ENCODE measurements at places on chromosomes 1 and 21. TPM values are rescaled to one million over a fixed set of nuclear protein-coding genes. Genes with fewer than 3 reads are reported as not detected.

Gene TARBP1
- total RNA-seq, result 14.8 TPM

Gene TRAF3IP3
- 0.05 TPM for total RNA-seq

Gene L1TD1
- not detected for total RNA-seq

Gene KMO
- total RNA-seq, result 0.10 TPM

Gene LMOD1
- 3.2 TPM for total RNA-seq

Gene FAM43B
- 0.08 TPM for total RNA-seq

Gene ATP6V1G3
- not detected for total RNA-seq

Gene PRDM16
- total RNA-seq, result not detected

Gene CHIT1
- total RNA-seq, result 5.0 TPM

Gene FCRLA
- total RNA-seq, result 0.68 TPM

Gene TBX19
- 1.3 TPM for total RNA-seq

Gene ADCY10
- total RNA-seq, result not detected

Gene RAB7B
- total RNA-seq, result 9.0 TPM

Gene SPRR5
- total RNA-seq, result not detected

Gene CYP4B1
- total RNA-seq, result not detected

Gene NES
- total RNA-seq, result 1,770 TPM

Gene TESK2
- total RNA-seq, result 1.1 TPM

Gene TSPAN1
- 2.5 TPM for total RNA-seq

Gene HAO2
- total RNA-seq, result not detected

Gene RNF186
- not detected for total RNA-seq

Gene NMNAT2
- total RNA-seq, result 7.8 TPM

Gene CD160
- not detected for total RNA-seq

Gene SPAG17
- not detected for total RNA-seq

Gene C1orf185
- total RNA-seq, result not detected

Gene OR2L3
- not detected for total RNA-seq

Gene FCRL6
- not detected for total RNA-seq

Gene SLC2A1
- total RNA-seq, result 164 TPM

Gene ARHGAP30
- total RNA-seq, result not detected

Gene RAB13
- 15.5 TPM for total RNA-seq

Gene CDK11A
- 13.2 TPM for total RNA-seq

Gene NHLH1
- 0.51 TPM for total RNA-seq

Gene SERTAD4
- not detected for total RNA-seq

Gene KCNE1
- 0.45 TPM for total RNA-seq

Gene PRR9
- total RNA-seq, result not detected

Gene GJA8
- not detected for total RNA-seq

Gene PPIAL4G
- not detected for total RNA-seq

Gene PGLYRP3
- total RNA-seq, result not detected

Gene MFAP2
- total RNA-seq, result 1.3 TPM

Gene MEX3A
- total RNA-seq, result 4.5 TPM

Gene XCL2
- not detected for total RNA-seq

Gene ATP1A2
- total RNA-seq, result 28.2 TPM

Gene CA6
- total RNA-seq, result not detected

Gene PTPN14
- total RNA-seq, result 17.8 TPM
